ENCODE measurements at places on chromosomes 3 and 15. TPM values are rescaled to one million over a fixed set of nuclear protein-coding genes. Genes with fewer than 3 reads are reported as not detected.
A peak's percentile ranks its signal among the peaks of the same experiment; 100 is the strongest.

DNA sequence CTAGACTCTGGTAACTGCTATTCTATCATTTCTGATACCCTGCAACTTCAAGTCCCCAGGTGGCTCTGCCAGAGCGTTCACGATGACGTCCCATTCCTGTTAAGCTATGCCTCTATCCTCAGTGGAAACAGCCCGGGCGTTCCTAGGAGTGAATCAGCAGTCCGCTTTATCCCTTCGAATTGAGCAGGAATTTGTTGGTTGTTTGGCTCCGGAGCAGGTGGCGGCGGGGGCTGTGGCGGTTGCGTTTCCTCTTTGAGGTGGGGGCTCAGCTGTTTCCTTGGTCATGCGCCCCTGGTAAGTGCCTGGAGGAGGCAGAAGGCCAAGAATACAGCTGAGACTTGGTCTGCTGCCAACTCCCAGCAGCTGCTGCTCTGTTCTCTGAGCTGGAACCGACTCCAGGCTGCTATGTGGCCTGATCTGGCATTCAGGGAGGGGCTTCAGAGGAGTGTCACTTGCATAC is 25.2 kb downstream of the ARPP21 start:
- ATAC-seq = peak; percentile 46
- no peak overlapping the region for H3K27ac ChIP-seq
- H3K4me3 ChIP-seq = no peak overlapping the region
- H3K4me1 ChIP-seq = peaks cover 10% of the 10 kb centered on the region

GRCh38 chr3:141746962-141747361 is 8.9 kb downstream of the RNF7 start:
- no peak overlapping the region for H3K4me3 ChIP-seq
- ATAC-seq = no peak
- no peaks in the 10 kb centered on the region for H3K27me3 ChIP-seq
- peaks cover 23% of the 10 kb centered on the region for H3K4me1 ChIP-seq
- no peak overlapping the region for H3K27ac ChIP-seq

- no peak overlapping the region for H3K27ac ChIP-seq
- no peak overlapping the region for H3K4me3 ChIP-seq
- no peak for ATAC-seq
- peaks cover 15% of the 10 kb centered on the region for H3K36me3 ChIP-seq
These were observed 10.2 kb downstream of the CD276 start for GRCh38 chr15:73694419-73694818.

DNA sequence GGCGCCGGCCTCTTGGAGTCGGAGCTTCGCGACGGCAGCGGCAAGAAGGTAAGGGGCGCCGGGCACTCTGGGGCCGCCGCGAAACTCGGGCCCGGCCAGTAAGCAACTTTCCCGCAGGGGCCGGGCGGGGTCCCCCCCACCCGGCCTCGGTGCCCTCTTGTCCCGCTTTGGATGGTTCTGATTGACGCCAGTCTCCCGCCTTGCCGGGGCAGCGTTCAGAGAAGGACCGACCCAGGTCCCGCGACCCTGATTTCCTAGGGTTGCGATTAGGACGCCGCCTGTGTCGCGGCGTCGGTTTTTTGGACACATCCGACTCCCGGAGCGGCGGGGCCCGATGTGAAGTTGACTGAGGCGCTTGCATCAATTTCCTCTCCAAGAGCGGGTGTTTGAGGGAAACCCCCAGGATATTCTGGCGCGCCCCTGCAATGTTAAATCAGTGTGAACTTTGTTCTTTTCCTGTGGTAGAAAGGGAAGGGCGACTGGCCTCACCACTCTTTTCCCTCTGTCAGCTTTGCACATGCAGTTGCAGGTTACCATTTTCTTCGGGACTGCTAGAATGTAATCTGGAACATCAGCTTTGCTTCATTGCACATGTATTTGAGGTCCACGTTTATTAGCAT is 755 bp downstream of the PDE8A start:
- H3K27me3 ChIP-seq = no peaks in the 10 kb centered on the region
- peak overlapping the region; percentile 58 for H3K4me3 ChIP-seq
- peak overlapping the region; percentile 94 for H3K27ac ChIP-seq
- no peaks in the 10 kb centered on the region for H3K36me3 ChIP-seq
- H3K4me1 ChIP-seq = peaks cover 4% of the 10 kb centered on the region

DNA sequence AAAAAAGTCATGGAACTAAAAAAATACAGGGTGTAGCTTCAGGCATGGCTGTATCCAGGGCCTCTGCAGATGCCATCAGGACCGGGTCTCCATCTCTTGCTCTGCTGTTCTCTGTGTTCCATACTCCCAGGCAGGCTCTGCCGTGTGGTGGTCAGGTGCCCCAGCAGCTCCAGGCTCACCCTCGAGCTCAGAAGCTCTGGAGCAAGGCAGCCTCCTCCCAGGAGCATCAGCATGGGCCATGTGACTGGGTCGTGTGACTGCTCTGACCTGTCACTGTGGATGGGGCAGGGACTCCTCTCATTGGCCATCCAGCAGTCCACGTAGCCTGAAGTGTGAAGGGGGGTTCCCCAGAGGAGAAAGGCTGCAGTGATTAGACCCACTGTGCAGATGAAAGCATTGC is 8.5 kb downstream of the FBLN2 start:
- no peak overlapping the region for H3K27ac ChIP-seq
- ATAC-seq = peak; percentile 25
- H3K4me1 ChIP-seq = peaks cover 10% of the 10 kb centered on the region
- H3K36me3 ChIP-seq = no peaks in the 10 kb centered on the region
- H3K27me3 ChIP-seq = peaks cover 17% of the 10 kb centered on the region
- no peak overlapping the region for H3K4me3 ChIP-seq

The PAQR5 gene
- 2.3 TPM for total RNA-seq

DNA sequence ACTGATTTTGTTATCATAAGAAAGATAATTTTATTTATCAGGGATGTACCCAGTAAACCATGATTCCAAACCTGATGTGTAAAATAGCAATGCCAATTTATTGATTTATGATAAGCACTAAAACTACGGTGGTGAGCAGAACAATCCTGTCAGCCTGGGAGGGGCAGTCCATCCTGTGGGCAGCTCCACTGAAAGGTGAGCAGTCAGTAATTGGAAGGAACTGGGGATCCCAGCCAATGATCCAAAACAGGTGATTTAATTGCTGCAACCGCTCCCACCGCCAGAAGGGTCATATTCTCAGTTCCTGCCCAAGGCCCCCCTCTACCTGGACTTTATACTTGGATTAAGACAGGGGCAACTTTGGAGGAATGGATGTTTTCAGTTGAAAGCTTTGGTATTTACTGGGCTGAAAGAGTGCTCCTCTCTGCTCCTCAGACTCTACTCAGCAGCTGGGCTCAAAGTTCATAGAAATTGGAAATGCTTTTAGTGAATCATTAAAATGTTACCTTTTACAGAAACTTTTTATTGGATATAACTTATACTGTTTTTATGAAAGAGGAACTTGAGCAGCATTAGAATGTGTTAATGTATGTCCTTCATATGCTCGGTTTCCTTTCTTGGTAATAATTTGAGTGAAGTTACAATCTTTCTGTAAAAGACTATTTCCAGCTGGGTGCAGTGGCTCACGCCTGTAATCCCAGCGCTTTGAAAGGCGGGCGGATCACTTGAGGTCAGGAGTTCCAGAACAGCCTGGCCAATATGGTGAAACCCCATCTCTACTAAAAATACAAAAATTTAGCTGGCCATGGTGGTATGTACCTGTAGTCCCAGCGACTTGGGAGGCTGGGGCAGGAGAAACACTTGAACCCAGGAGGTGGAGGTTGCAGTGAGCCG is 198.6 kb upstream of the IL12A start:
- no peak overlapping the region for H3K4me3 ChIP-seq
- no peaks in the 10 kb centered on the region for H3K36me3 ChIP-seq
- peaks cover 10% of the 10 kb centered on the region for H3K4me1 ChIP-seq
- ATAC-seq = no peak

The P2RY1 gene
- total RNA-seq = 2.7 TPM

DNA sequence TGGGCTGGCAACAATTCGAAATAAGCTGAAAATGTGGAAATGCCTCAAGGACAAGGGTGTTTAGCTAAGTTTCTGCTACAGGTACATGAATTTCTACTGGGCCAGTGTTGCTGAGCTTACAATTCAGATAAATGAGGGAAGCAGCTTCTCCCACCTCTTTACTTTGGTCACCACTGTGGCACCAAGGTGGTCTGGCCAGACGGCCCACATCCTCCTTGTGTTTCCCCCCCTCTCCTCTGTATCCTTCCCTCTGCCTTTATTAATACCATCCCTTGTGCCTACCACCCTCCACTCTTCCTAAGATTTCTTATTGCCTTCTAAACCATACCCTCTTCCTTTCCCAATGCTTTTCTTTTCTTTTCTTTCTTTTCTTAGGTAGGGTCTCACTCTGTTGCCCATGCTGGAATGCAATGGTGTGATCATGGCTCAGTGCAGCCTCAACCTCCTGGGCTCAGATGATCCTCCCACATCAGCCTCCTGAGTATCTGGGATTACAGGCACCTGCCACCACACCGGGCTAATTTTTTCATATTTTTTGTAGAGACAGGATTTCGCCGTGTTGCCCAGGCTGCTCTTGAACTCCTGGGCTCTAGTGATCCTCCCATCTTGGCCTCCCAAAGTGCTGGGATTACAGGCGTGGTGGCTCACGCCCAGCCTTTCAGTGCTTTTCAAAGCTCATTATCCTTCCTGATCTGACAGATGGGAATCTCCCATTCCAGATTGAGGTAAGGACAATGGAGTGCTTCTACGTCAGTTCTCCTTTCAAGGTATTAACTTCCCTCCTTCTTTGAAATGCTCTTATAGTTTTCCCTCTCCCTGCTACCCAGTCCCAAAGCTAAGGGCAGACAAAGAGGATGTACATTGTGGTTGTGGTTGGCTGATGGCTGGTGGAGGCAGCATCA is 14.8 kb downstream of the ANXA2 start:
- peaks cover 64% of the 10 kb centered on the region for H3K36me3 ChIP-seq
- H3K27me3 ChIP-seq = no peaks in the 10 kb centered on the region
- no peak overlapping the region for H3K27ac ChIP-seq
- ATAC-seq = no peak
- no peaks in the 10 kb centered on the region for H3K4me1 ChIP-seq

The WHAMM gene
- 12.1 TPM for total RNA-seq

- no peak for ATAC-seq
- no peak overlapping the region for H3K4me3 ChIP-seq
- H3K36me3 ChIP-seq = no peaks in the 10 kb centered on the region
- no peaks in the 10 kb centered on the region for H3K27me3 ChIP-seq
- H3K27ac ChIP-seq = no peak overlapping the region
These were observed 104.0 kb downstream of the ABHD5 start for GRCh38 chr3:43794776-43795175.

GRCh38 chr3:129123314-129124060 is 1.9 kb upstream of the RAB43 start:
- peak overlapping the region; percentile 92 for H3K27ac ChIP-seq
- ATAC-seq = no peak
- peaks cover 3% of the 10 kb centered on the region for H3K4me1 ChIP-seq
- H3K4me3 ChIP-seq = no peak overlapping the region

The P2RY12 gene
- total RNA-seq = 0.31 TPM

- no peaks in the 10 kb centered on the region for H3K27me3 ChIP-seq
- H3K27ac ChIP-seq = no peak overlapping the region
- H3K36me3 ChIP-seq = no peaks in the 10 kb centered on the region
- no peaks in the 10 kb centered on the region for H3K4me1 ChIP-seq
- ATAC-seq = no peak
- no peak overlapping the region for H3K4me3 ChIP-seq
These were observed 91.0 kb downstream of the SMAD3 start for GRCh38 chr15:67156426-67156825.

- no peaks in the 10 kb centered on the region for H3K36me3 ChIP-seq
- H3K4me3 ChIP-seq = no peak overlapping the region
- H3K27ac ChIP-seq = no peak overlapping the region
- H3K4me1 ChIP-seq = no peaks in the 10 kb centered on the region
These were observed 307.7 kb upstream of the SOX2 start for GRCh38 chr3:181403876-181404660.

DNA sequence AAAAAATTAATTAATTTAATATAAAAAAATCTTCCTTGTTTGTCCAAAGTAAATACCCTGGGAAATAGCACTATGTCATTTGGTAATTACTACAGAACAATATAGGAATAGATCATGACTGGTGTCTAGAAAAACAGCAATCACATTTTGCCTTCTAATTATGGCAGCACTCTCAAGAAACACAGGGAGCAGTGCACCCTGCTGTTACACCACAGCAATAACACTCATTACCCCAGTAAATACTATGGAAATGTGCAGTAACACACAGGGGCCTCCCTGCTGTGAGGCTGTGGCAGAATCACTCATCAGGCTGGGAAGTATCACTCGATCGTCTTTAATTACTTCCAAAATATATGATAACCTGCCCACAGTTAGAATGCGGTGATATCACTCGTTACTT is 646.0 kb downstream of the TUSC7 start:
- no peak overlapping the region for H3K27ac ChIP-seq
- peak; percentile 22 for ATAC-seq
- H3K4me1 ChIP-seq = no peaks in the 10 kb centered on the region

DNA sequence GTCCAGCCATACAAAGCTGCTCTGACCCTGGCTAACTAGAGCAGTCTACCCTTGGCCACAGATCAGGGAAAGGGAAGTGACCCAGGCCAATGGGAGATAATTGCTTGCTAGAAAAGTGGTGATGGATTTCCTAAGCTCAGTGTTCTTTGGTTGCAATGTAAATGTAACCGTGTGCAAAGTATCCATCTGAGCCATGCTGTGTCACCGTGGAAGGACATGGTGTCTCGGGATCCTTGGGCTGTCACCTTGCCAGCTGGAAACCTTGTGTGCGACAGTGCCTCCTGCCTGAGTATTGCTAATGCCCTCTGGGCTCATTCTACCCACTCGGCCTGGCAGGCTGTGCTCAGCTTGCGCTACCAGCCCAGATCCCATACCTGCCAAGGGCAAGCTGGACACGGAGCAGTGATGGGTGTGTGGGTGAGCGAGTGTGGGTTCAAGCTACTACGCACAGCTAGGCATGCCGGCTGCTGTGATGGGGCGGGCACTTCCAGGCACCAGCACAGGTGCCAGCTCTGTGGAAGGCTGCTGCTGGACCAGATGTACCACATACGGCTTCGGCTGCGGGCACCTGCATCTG is 10.7 kb upstream of the SIAH2 start:
- peak; percentile 16 for ATAC-seq
- no peaks in the 10 kb centered on the region for H3K4me1 ChIP-seq
- no peaks in the 10 kb centered on the region for H3K36me3 ChIP-seq
- H3K27ac ChIP-seq = no peak overlapping the region
- peaks cover 4% of the 10 kb centered on the region for H3K27me3 ChIP-seq

GRCh38 chr15:93587059-93587521 is 498.1 kb upstream of the RGMA start:
- ATAC-seq = no peak
- no peaks in the 10 kb centered on the region for H3K36me3 ChIP-seq
- no peak overlapping the region for H3K4me3 ChIP-seq

The ZIC1 gene
- not detected for total RNA-seq

DNA sequence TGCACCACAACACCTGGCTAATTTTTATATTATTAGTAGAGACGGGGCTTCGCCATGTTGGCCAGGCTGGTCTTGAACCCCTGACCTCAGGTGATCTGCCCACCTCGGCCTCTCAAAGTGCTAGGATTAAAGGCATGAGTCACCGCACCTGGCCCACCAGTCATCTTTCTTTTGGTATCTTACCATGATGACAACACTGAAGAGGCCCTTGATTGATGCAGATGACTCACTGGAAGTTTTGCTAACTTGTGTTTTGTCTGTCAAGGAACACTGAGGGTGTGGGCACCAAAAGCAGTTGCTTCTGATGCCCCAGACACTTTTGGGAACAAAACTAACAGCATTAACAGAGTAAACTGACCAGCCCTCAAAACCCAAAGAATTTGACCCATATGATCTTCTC is 88.3 kb downstream of the MYO5A start:
- H3K4me1 ChIP-seq = peaks cover 21% of the 10 kb centered on the region
- H3K36me3 ChIP-seq = no peaks in the 10 kb centered on the region
- no peak overlapping the region for H3K27ac ChIP-seq
- H3K27me3 ChIP-seq = no peaks in the 10 kb centered on the region
- H3K4me3 ChIP-seq = no peak overlapping the region
- no peak for ATAC-seq
